NCI-H2081 (cell line): ENCODE measurements at places on chromosomes 6 and 20.
A peak's percentile ranks its signal among the peaks of the same experiment; 100 is the strongest.

- no peak for DNase-seq
Measured at GRCh38 chr6:4907602-4908001, 96.2 kb downstream of the RPP40 start.

GRCh38 chr6:16179970-16180431 lies 51.1 kb downstream of the MYLIP start:
- DNase-seq, result no peak

DNA sequence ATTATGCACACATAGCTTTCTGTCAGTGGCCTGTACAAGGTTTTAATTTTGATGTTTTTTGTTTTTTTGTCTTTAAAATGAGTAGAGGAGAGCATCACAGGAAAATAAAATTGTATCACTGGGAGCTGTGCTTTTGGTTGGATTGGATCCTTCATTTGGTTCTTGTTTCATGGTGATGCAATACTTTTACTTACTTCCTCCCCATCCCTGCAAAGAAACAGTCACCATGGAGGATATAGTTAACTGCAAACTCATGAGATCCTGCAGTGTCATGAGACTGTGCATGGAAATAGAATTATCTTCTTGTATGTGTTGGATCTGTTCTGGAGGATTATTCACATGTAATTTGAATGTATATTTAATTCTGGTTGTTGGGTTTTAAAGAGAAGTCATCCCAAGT lies 122.3 kb downstream of the JARID2 start:
- DNase-seq, result no peak

- no peak for DNase-seq
Measured at GRCh38 chr6:142374965-142375733, 73.3 kb downstream of the ADGRG6 start.

- no peak for DNase-seq
Measured at GRCh38 chr6:72933233-72933632, 292.1 kb downstream of the KHDC1L start.

- no peak for DNase-seq
Measured at GRCh38 chr20:61924211-61924857, 141.3 kb downstream of the TAF4 start.

GRCh38 chr6:150418827-150419594 lies 50.2 kb downstream of the IYD start:
- no peak for DNase-seq

DNA sequence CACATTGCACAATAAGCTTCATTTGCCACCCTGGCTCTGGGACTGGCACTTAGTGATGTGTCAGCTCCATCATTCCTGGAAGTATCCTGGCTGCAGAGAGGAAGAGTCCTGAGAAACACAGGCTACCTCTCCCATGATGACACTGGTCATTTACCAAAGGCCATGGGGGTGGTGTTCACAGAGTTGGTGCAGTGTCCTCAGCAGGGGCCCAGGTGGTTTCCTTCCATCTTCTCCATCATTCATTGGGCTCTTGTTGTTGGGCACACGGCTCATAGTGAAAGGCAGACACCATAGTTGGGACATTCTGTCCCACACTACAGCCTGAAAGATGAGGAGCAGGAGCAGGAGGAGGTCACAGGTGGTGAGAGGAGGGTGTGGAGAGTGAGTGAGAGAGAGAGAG lies 15.8 kb upstream of the CST1 start:
- no peak for DNase-seq

- DNase-seq, result peak; percentile 78
Measured at GRCh38 chr20:12570371-12570770, 438.4 kb upstream of the SPTLC3 start.

GRCh38 chr6:74222768-74223333 lies 526.8 kb downstream of the CD109 start:
- DNase-seq, result no peak

DNA sequence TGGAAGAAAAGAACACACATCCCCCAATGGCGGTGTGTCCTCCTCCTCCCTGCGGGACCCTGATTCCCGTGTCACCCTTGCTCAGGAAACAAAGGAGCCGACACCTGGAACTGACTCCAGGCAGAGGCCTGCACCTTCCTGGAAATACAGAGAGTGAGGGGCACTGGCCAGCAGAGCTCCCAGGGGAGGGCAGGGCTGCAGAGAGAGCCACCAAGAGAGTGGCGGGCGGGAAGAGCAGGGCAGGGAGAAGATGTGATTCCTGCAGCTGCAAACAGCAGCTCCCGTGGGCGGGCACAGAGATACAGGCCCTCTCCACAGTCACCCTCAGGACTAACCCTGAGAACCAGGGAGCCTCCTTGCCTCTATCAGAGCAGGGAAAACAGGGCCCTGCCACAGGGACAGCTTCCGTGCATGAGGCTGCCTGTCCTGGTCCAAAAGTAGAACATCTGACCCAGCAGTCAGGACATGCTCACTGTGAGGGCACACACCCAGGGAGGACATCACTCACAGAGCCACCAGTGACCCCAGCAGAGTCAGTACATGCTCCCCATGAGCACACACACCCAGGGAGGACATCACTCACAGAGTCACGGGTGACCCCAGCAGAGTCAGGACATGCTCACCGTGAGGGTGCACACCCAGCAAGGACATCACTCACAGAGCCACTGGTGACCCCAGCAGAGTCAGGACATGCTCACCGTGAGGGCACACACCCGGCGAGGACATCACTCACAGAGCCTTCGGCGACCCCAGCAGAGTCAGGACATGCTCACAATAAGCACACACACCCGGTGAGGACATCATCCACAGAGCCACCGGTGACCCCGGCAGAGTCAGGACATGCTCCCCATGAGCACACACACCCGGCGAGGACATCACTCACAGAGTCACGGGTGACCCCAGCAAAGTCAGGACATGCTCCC lies 193.1 kb downstream of the DLL1 start:
- DNase-seq, result no peak

- no peak for DNase-seq
Measured at GRCh38 chr6:100693249-100693927, 187.7 kb downstream of the ASCC3 start.

GRCh38 chr6:24547243-24547642 lies 52.5 kb downstream of the ALDH5A1 start:
- no peak for DNase-seq

DNA sequence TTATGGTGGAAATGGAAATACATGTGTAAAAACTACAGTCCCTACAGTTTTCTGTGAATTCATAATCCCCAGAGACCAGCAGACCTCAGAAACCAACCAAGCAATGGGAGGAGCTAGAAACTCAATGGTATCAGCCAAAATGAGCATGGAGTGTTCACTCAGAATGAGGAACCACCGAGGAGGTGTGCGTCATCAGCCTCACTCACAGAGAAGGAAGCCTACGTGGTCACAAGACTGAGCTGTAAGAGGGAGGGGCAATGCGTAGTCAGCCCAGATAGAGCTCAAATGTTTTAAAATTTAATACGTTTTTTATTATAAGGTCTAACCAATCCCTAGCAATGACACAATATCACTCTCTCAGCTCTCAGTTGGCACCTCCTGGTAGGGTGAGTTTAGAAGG lies 17.4 kb downstream of the MYLK4 start:
- DNase-seq, result no peak

- DNase-seq, result no peak
Measured at GRCh38 chr20:48843057-48843806, 15.4 kb upstream of the PREX1 start.

DNA sequence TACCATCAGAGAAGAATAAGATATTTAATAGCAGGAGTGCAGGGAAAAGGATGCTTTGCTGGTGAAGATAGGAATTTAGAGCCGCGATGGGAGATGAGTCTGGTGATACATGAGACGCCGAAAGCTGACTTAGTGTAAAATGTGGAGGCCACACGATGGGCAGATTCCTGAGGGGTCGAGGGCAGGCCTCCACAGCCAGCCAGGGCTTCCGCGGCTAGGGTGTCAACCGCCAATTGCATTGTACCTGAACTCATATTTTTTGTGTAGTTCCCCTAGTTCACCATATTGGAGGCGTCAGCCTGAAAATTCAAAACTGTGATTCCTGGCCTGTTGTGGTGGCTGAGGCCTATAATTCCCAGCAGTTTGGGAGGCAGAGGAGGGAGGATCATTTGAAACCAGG lies 8.5 kb downstream of the ETV7 start:
- DNase-seq, result no peak

- no peak for DNase-seq
Measured at GRCh38 chr20:45355209-45356084, 7.2 kb upstream of the SDC4 start.

- DNase-seq, result no peak
Measured at GRCh38 chr6:38192011-38192410, 372.5 kb downstream of the ZFAND3 start.

DNA sequence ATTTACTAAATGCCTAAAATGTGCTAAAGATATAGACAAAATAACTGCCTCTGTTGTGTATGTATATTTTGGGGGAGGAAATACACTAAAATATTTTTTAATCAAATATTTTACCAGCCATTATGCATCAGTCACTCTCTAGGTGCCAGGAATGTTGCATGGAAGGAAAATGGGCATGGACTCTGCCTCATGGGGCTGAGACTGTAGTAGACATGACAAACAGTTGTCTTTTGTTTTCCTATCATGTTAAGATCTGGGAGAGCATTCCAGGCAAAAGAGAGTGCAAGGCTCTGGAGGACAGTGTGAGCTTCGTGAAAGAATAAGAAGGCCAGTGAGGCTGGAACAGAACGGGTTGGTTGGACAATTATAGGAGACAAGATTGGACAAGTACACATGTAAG lies 26.5 kb downstream of the HLA-DOB start:
- DNase-seq, result no peak

DNA sequence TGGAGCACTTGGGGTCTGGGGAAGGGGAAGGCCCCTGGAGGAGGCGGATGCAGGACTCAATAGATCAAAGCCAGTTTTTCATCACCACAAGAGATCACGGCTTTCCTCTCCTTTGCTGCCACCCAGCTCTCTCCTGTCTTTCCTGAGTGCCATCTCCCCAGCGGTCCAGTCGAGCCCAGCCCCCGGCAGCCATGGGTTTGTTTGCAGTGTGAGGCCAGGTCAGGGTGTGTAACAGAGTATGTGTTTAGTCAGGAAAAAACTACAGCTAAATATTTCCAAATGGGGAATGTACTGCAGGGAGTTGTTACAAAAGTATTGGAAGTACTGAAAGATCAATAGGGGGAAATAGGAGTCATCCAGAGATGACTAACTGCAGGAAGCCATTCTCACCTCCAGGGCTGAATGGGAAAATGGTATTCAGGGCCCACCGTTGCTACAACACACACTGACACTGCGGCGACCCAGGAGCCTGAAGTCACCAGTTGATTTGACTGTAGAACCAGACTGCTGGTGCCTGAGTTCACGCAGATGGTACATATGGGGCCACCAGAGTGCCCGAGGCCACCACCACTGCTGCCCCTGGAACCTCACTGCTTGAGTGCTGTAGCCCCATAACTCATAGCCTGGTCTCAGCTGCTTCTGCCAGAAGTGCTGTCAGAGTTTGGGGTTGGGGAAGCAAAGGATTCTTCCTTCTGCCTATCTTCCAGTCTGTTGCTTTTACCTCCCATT lies 23.6 kb upstream of the FANCE start:
- no peak for DNase-seq

DNA sequence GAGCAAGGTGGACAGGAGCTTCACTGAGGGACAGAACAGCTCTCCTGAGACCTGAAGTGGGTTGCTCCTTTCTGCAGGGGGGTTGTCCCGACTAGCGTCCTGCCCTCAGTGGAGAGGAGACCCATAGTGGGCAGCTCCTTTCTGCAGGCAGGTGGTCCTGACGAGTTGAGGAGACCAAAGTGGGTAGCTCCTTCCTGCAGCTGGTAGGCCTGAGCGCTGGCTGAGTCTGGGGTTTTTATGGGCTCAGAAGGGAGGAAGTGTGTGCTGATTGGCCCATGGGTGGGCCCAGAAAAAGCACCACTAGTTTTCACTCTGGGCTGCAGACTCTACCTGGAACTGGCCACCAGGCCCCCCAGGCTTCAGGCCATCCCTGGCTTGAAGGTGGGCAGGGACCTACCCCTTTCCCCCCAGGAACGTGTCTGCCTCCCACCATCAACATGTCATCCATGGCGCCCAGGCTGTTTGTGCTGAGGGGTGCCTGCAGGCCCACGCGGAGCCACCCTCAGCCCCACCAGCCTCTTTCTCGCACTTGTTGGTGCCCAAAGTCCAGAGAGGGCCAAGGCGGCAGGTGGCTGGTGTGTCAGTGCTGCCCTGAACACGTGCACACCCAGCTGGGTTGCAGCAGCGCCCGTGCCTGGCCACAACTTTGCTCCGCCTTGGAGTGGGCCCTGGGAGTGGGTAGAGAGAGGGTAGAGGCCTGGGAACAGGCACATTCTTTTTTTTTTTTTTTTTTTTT lies 1.6 kb upstream of the DEK start:
- DNase-seq, result no peak

DNA sequence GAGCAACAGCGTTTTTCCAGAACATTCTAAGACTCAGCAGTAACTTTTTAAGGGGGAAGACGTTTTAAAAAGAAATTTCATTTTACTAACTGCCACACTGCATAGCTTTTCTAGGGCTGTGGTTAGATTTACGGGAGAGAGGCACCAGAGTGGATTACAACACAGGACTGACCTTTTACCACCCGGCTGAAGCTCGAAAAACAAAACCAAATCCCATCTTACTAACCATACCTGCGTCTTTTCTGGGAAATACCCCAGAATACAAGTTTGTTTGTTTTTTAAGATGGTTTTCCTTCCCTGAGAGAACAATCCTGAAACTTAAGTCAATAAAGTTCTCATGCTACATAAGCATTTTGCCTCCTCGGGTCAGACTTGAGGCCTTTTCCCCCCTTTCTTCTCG lies 209.3 kb upstream of the SOX4 start:
- no peak for DNase-seq

DNA sequence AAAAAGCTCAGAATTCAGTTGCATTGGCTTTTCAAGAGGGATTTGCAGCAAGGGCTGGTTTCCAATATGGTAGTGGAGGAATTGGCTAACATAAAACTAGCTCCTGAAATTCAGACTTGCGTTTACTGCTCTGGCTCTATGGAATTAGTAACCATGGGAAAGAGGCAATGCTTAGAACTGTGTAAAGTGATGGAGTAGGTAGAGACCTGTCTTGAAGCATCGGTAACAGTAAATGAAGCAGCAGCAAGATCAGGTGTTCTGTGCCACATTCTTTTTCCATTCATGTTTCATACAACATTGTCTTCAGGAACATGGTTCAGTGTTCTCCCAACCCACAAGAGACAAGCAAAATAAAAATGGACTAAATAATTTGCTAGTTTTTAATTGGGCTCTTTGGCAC lies 6.5 kb downstream of the IRF4 start:
- DNase-seq, result no peak

DNA sequence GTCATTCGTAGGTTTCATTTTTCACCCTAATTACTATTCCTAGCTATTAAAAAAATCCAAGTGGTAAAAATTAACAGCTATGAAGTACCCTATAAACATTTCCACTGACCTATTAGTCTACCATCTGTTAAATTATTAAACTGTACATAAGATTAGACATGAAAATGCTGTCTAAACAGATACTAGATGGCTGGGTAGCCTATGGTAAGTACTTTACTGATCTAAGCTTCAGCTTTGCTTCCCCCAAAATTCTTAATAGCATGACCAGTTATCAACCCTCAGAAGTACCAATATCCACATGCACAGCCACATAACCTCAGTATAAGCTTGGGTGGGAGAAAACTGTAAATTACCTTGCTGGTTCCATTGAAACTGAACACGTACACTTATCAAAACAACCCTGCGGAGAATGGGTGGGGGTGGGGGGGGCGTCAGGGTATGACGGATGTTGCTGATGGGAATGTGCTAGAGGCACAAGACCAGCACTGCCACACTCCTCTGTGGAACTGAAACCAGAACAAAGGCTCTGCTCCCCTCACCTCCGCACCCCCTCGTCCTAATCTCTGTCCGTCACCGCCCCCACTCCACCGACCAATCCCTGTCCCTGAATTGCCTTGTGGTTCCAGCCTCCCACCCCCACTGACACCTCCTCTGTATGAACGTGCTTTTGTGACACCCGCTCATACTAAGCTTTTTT lies 45.3 kb downstream of the B4GALT5 start:
- DNase-seq, result no peak

GRCh38 chr6:109059571-109060021 lies 35.0 kb downstream of the SESN1 start:
- no peak for DNase-seq
